HAP-1 (cell line): ENCODE measurements at places on chromosomes 5 and 9.

DNA sequence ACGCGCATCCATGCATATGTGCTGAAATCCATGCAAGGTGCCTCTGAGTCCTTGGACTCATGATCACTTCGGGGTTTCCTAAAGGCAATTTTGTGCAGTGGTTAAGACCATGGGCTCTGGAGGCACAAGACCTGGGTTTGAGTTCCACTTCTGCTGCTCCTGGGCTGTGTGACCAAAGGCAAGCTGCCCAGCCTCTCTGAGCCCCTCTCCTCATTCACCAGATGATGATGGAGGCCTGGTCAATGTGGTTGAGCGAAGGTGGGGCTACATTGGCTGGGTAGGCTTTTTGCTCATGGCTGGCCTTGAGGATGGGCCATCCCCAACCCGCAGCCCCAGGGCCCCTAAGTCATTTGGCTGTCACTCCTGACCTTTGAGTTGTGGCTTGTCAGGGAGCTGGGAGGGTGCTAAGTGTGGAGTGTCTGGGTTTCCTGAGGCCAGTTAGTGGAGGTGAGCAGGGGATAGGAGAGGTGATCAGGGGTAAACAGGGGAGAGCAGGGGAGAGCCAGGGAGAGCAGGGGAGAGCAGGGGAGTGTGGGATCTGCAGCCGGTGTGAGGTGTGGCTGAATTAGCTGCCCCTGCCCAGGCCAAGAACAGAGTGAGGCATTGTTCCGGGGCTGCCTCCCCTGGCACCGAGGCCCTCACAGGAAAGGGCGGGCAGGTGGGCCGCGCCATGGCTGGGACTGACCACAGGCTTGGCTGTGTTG lies 64.6 kb upstream of the SYNPO start:
- DNase-seq, result no peak

GRCh38 chr9:89712283-89712682 lies 107.5 kb downstream of the GADD45G start:
- no peak for DNase-seq

DNA sequence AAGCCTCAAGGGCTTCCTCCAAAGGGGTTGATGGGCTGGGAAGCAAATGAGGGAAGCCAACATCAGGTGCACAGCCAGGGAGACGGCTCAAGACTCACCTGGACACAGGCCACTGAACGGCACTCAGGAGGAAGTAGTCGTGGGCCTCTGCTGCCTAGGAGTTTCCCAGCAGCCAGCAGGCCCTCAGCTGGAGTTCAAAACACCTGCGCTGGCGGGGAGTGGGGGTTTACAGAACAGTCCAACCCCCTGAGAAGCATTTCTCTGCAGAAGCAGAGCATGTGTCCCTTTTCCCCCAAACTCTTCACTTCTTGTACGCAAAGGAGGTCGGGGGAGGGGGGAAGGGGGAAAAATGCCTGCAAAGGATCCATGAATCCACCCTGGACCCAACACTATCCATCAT lies 2.3 kb downstream of the WHRN start:
- no peak for DNase-seq

DNA sequence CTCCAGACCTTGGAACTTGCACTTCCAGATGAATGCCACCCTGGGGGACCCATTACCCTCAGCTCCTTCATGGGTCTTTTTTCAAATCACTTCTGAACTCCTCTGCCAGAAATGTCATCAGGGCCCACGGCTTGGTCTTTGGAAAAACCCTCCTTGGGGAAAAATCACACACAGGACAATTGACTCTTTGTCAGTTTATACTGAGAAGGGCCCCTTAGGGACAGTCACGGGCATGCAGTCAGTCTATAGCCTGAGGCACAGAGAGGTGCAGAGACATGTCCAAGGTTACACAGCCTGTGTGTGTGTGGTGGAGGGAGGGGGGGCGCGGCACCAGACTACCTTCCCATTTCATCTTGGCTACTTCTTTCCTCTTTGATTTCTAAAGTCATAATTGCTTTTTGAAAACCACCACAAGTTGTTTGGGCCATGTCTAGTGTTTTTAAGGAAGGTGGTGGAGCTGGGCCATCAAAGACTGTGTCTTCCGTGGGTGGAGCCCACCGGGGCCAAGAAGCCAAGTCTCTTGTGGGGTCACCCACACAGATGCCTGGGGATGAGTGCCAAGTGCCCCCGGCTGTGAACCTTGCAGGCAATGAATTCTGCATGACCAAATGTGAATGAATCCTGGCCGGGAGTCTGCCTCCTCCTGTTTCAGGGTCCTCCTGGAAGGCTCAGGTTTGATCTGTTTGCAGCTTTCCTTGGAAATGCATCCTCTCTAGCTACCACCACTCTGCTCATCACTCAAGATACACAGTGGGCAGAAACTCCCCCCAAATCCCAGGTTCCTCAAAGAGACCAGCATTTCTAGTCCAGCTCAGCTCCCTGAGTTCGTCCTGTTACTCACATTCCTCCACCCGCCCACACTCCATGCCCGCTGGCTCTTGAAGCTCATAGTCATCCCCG lies 200.1 kb upstream of the TBC1D2 start:
- DNase-seq, result no peak

GRCh38 chr9:132763574-132763973 lies 93.3 kb downstream of the GTF3C4 start:
- no peak for DNase-seq

GRCh38 chr5:120231563-120231962 lies 232.5 kb upstream of the PRR16 start:
- DNase-seq, result no peak

GRCh38 chr5:114477816-114478334 lies 116.0 kb downstream of the KCNN2 start:
- no peak for DNase-seq

GRCh38 chr9:131633491-131634031 lies 88.2 kb downstream of the PRRT1B start:
- DNase-seq, result no peak

GRCh38 chr5:93626801-93627200 lies 43.8 kb downstream of the NR2F1 start:
- no peak for DNase-seq

GRCh38 chr5:82165740-82166530 lies 112.2 kb downstream of the RPS23 start:
- DNase-seq, result peak; percentile 70
